ENCODE measurements at places on chromosomes 7 and 10.

GRCh38 chr7:18347170-18347569 lies 148.4 kb upstream of the HDAC9 start:
- no peak for DNase-seq
- no peak overlapping the region for H3K4me3 ChIP-seq
- H3K36me3 ChIP-seq = no peaks in the 10 kb centered on the region
- H3K4me1 ChIP-seq = no peaks in the 10 kb centered on the region
- H3K27ac ChIP-seq = no peak overlapping the region

- no peak overlapping the region for H3K27ac ChIP-seq
- no peaks in the 10 kb centered on the region for H3K36me3 ChIP-seq
- no peak overlapping the region for H3K4me3 ChIP-seq
- peaks cover 50% of the 10 kb centered on the region for H3K27me3 ChIP-seq
Measured at GRCh38 chr7:151822541-151823181, 54.3 kb downstream of the PRKAG2 start.

GRCh38 chr10:74875966-74876365 lies 49.6 kb downstream of the KAT6B start:
- H3K4me1 ChIP-seq = peaks cover 34% of the 10 kb centered on the region
- H3K27me3 ChIP-seq = no peaks in the 10 kb centered on the region
- no peaks in the 10 kb centered on the region for H3K36me3 ChIP-seq
- peak; percentile 31 for DNase-seq

DNA sequence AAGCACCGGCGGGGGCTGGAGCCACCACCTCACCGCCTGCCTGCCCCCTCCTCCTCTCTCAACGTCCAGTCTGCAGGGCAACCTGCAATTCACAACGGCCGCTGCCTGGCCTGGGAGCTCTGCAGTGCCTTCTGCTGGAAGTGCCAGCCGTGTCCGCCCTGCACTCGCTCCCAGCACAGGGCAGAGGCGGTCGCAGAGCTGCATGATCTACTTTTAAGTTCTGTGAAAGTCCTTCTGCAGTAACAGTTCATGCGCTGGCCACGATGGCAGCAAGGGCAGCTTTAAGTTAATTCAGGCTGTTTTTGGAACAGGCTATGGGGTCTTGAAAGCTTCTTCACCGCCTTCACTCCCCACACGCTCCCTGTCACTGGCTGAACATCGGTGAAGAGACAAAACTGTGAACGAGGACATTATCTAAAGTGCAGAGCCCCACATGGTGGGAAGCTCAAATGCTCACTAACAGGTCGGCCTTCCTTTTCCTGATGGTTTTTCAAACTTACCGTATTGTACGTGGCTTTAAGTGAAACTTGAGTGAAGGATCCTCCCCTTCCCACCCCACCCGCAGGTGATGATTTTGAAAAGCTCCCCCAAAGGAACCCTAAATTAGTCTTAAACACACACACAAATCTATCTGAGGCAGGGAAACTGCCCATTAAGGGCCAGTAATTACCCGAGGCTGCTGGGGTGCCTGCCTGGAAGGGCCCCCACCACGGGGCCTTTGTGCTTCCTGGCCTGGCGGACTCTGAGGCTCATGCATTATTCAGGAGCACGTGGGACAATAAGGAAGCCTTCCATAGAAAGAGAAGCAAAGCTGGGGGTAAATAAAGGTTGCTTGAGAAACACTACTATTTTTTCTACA lies 504.3 kb downstream of the DNAJB6 start:
- no peaks in the 10 kb centered on the region for H3K4me1 ChIP-seq
- no peak overlapping the region for H3K4me3 ChIP-seq
- H3K27ac ChIP-seq = no peak overlapping the region
- no peaks in the 10 kb centered on the region for H3K36me3 ChIP-seq
- no peaks in the 10 kb centered on the region for H3K27me3 ChIP-seq

- no peak for DNase-seq
- H3K27ac ChIP-seq = no peak overlapping the region
- no peaks in the 10 kb centered on the region for H3K27me3 ChIP-seq
- H3K4me1 ChIP-seq = peaks cover 2% of the 10 kb centered on the region
- H3K4me3 ChIP-seq = no peak overlapping the region
Measured at GRCh38 chr7:112152186-112152585, 54.0 kb downstream of the DOCK4 start.

DNA sequence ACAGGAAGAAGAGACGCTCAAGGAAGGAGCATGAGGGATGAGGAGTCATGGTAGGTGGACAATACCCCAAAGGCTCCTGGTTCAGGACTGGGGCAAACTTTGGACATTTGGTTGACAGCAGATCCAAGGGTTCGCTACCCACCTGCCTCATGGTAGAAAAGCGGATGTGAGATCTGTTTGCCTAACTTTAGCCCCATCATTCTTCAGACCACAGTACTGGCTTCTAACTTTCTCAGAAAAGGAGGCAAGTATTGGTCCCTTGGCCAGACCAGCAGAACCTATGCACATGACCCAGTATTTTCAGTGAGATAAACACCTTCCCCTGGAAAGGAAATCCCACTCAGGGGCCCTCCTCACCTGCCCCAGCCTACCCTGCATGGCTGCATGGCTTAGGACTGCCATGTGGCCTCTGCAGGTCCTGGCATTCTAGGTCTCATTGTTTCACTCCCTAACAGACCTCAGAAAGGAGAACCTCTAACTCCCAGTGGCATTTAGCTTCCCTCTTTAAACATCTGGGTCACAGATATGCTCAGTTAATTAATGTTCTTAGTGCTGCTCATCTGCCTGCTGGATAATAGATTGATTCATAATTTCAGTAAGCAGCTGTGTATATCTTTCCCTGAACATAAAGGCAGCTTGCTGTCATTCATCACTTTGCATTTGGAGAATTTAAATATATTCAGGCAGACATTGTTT lies 574.1 kb downstream of the GALNT17 start:
- H3K36me3 ChIP-seq = no peaks in the 10 kb centered on the region
- no peak overlapping the region for H3K27ac ChIP-seq
- no peak for DNase-seq

DNA sequence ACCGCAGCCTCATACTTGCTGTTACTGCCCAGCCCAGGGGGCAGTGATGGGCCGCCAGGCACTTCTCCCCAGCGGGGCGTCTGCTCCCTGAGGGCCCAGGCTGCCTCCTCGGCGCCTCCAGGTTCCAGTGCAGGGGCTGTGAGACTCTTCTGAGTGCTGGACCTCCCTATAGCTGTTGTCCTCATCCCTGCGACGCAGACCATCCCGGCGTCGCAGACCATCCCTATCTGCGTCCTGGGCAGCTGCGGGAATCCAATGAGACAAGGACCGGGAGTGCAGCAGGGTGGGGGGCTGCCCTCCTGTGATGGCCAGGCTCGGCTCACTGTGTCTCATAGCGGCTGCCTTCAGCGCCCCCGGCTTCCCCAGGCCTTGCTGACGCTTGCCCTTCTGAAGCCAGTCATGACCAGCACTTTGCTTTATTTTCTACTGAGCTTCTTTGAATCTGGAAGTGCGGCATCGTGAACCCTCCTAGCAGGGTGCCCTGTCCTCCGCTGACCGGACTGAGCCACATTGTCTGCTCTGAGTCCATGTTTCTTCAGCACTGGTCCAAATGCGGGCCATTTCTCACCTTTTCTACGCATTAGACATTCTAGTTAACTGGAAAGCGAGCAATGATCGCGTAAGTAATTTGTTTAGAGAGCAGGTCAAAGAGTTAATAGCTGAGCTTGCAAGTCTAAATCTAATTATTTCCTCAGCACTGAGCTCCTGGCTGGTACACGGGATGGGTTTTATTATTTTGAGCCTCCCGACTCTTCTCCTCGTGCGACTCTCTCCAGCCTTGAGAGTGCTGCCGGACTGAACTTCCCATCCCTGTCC lies 339.5 kb downstream of the WDR37 start:
- H3K27ac ChIP-seq = no peak overlapping the region
- DNase-seq = no peak
- H3K27me3 ChIP-seq = no peaks in the 10 kb centered on the region
- H3K36me3 ChIP-seq = no peaks in the 10 kb centered on the region

DNA sequence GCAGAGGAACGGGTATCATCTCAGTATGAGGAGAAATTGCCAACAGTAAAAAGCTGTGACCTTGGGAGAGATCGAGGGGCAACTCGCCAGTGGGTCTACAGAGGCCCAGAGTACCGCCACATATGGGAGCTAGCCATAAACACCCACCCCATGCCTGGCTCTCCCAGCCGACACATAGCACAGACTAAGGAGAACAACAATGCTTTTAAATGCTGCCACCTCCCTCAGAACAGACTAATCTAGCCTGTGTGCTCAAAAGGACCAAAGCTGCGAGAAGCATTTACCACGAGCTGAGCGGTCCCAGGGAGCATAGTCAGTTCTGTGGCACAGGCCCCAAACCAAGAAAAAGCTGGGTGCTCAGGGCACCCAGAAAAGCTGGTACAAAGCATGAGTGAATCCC lies 73.3 kb downstream of the LSM5 start:
- H3K4me1 ChIP-seq = no peaks in the 10 kb centered on the region
- no peaks in the 10 kb centered on the region for H3K36me3 ChIP-seq
- no peak overlapping the region for H3K27ac ChIP-seq
- DNase-seq = no peak

- DNase-seq = peak; percentile 36
- H3K27me3 ChIP-seq = no peaks in the 10 kb centered on the region
- H3K4me1 ChIP-seq = peaks cover 3% of the 10 kb centered on the region
- H3K36me3 ChIP-seq = peaks cover 1% of the 10 kb centered on the region
- no peak overlapping the region for H3K27ac ChIP-seq
- H3K4me3 ChIP-seq = no peak overlapping the region
Measured at GRCh38 chr7:35647171-35647574, 47.8 kb downstream of the HERPUD2 start.

- H3K27ac ChIP-seq = peak overlapping the region; percentile 77
- H3K4me1 ChIP-seq = peaks cover 16% of the 10 kb centered on the region
- peaks cover 2% of the 10 kb centered on the region for H3K27me3 ChIP-seq
- H3K4me3 ChIP-seq = no peak overlapping the region
- DNase-seq = peak; percentile 67
- H3K36me3 ChIP-seq = no peaks in the 10 kb centered on the region
Measured at GRCh38 chr10:47116445-47116844, 183.6 kb upstream of the GDF10 start.

- H3K4me1 ChIP-seq = peaks cover 6% of the 10 kb centered on the region
- peaks cover 2% of the 10 kb centered on the region for H3K36me3 ChIP-seq
- H3K27me3 ChIP-seq = no peaks in the 10 kb centered on the region
Measured at GRCh38 chr7:116772423-116772863, 89.9 kb upstream of the CAPZA2 start.

DNA sequence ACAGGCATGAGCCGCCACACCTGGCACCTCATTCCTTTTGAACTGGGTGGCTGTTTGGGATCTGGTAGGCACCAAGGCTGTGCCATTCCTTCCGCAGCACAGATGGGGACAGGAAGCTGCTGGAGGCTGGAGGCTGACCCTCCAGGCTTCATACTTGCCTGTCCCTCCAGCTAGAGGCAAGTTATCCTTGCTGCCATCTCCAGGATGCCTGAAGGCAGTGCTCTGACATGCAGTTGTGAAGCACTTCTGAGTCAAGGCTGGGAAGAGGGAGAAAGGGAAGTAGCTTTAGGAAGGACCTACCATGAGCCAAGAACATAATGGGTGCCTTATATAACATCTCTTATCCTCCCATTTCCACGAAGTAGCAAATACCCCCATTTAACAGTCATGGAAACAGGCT lies 9.5 kb downstream of the MARVELD1 start:
- peaks cover 16% of the 10 kb centered on the region for H3K4me1 ChIP-seq
- no peaks in the 10 kb centered on the region for H3K27me3 ChIP-seq
- H3K36me3 ChIP-seq = peaks cover 14% of the 10 kb centered on the region
- no peak for DNase-seq
- no peak overlapping the region for H3K4me3 ChIP-seq

- peak overlapping the region; percentile 36 for H3K27ac ChIP-seq
- H3K27me3 ChIP-seq = no peaks in the 10 kb centered on the region
- H3K36me3 ChIP-seq = no peaks in the 10 kb centered on the region
- H3K4me3 ChIP-seq = no peak overlapping the region
- DNase-seq = peak; percentile 82
- peaks cover 9% of the 10 kb centered on the region for H3K4me1 ChIP-seq
Measured at GRCh38 chr10:4260483-4261124, 475.6 kb upstream of the KLF6 start.

DNA sequence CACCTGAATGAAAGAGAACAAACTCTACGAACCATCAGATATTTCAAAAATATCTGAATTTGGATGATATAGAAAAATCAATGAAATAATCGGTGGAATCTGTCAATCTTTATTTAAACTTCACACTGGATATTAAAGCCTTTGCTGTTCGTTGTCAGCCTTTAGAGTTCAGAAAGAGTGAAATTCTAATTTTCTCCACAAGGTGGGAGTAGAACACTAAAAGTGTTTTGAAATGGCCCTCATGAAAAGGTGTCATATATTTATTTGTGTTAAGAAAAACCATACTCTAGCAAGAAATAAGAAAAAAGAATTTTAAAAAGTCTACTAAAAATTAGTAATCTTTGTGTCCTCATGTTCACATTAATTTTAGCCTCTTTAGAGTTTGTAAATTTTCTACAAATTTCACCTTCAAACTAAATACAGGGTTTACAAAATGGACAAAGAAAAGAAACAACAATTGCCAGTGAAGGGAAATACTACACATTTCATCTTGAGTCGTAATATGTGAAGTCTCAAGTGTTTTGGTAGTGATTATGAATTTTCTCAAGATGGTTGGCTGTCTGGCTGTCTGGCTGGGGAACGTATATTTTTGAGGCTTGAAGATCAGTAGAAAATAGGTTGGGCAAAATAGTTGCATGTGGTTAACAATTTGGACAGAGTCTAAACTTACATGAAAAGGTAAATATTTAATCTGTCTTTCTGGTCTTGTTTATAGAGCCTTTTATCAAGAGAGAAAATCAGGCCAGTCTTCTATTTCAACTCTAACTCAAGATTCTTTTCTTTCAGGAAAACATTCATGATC lies 43.7 kb downstream of the DNAJB9 start:
- no peaks in the 10 kb centered on the region for H3K4me1 ChIP-seq
- H3K4me3 ChIP-seq = no peak overlapping the region
- peaks cover 2% of the 10 kb centered on the region for H3K27me3 ChIP-seq
- peak; percentile 25 for DNase-seq

DNA sequence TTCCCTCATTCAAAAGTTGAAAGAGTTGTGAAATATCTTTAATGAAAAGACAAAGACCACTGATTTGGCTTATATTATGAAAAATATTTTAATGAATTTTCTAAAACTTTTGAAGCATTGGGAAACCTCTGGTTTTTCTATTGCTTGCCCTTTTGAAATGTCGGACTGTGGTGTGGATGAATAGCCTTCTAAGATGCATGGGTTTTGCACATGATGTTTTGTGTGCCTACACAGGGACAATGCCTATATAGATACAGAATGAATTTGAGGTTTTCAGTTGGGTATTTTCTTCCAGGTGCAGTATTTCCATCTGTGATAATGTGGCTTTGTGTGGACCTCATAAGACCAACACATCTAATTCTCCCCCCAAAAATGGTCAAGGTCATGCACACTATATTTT lies 1437.9 kb downstream of the REEP3 start:
- H3K27me3 ChIP-seq = no peaks in the 10 kb centered on the region
- H3K4me1 ChIP-seq = no peaks in the 10 kb centered on the region
- H3K36me3 ChIP-seq = no peaks in the 10 kb centered on the region
- DNase-seq = no peak
- no peak overlapping the region for H3K4me3 ChIP-seq

DNA sequence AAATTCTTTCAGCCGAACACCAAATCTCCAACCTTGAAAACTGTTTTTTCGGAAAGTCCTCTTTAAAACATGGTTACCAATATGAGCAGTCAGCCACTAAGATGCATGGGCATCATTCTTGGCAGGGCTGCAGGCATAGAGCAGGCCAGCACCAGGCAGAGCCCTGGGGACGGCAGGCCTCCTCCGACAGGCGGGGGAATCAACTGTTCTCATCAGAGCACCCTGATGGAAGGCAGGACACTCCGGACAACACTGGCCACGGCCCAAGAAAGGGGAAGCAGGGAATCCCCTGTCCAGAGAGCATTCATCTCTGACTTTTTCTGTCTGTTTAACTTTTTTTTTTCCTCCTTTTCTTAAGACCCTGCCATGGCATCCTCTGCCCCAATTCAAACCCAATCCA lies 1.4 kb upstream of the NOS3 start:
- H3K27me3 ChIP-seq = peaks cover 6% of the 10 kb centered on the region
- no peak overlapping the region for H3K4me3 ChIP-seq
- H3K36me3 ChIP-seq = no peaks in the 10 kb centered on the region

Measured in IMR-90 (cell line).